Left ventricle myocardium inferior (tissue), 1 donor: ENCODE measurements at places on chromosomes 3 and 15. TPM values are rescaled to one million over a fixed set of nuclear protein-coding genes. Genes with fewer than 3 reads are reported as not detected.
A peak's percentile ranks its signal among the peaks of the same experiment; 100 is the strongest.

DNA sequence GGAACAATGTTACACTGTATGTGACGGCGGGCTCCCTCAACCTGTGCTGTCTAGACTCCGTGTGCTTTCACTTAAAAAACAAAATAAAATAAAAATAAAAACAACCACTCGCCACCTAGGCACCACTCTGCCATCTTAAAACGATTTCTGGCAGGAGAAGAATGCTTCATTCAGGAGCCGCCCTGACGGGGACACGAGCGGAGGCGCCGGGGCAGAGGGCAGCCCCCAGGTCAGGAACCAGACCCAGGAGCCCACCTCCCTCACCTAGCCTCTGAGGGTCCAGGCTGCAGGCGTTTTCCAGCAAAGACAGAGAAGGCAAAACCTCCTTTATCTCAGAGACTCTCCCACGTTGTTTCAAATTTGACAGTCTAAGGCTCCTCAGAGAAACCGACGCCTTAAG is 85.1 kb upstream of the SNRPA1 start:
- no peak for DNase-seq

- DNase-seq = no peak
These were observed 16.2 kb upstream of the RPL24 start for GRCh38 chr3:101702726-101703125.

DNA sequence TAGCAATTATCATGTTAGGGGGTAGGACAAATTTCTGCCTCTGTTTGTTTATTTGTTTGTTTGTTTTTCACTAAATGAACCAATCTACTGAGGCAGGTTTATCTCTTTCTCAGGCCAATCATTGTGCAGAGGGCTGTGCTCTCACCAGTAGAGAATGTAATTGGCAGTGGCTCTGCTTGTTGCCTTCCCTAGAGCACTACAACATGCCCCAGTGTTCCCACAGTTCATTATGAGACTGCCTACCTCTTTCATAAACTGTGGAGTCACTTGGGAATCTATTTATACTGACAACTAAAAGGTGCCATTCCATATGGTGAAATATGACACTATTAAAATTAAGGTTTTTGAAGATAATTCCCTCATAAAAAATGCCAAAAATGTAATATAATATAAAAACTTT is 196.3 kb upstream of the ALCAM start:
- DNase-seq = no peak

- DNase-seq = no peak
These were observed 71.0 kb downstream of the CCK start for GRCh38 chr3:42194943-42195510.

- no peak for DNase-seq
These were observed 19.6 kb downstream of the SLCO3A1 start for GRCh38 chr15:91873138-91873536.

GRCh38 chr15:99076555-99077308 is 28.1 kb upstream of the SYNM start:
- peak; percentile 25 for DNase-seq

- DNase-seq = no peak
These were observed 671.7 kb downstream of the MECOM start for GRCh38 chr3:168991803-168992202.

- no peak for DNase-seq
These were observed 735.1 kb upstream of the LMCD1 start for GRCh38 chr3:7766530-7766929.

GRCh38 chr3:114879059-114880031 is 267.7 kb downstream of the ZBTB20 start:
- no peak for DNase-seq

GRCh38 chr15:51390241-51390965 is 48.9 kb downstream of the GLDN start:
- DNase-seq = no peak

- DNase-seq = peak; percentile 28
These were observed 27.0 kb upstream of the TFG start for GRCh38 chr3:100682056-100682853.

DNA sequence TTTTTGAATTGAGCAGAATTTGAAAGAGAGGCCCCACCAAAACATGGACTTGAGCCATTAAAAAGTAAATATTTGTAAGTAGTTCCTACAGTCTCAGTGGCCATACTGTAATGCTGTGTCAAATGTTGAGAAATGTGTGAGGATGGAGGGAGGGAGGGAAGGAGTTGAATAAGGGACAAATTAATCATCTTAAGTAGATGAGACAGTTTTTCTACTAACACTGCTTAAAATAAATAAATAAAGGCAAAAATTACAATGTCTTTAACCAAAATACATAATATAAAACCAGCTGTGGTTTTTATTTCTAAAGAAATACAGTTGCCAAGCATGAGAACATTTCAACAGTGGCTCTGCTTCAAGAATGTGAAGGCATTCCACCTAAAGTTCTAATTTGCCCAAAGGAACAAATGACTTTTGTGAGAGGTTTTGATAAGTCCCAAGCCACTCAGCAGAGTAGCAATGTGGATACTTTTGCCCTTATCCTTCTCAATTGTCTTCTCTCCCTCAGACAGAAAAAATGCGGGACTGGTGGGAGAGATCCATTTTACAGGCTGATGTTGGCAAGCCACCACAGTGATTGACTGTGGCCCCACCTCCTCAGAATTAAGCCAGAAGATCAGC is 427.0 kb upstream of the RARB start:
- DNase-seq = no peak

GRCh38 chr3:26838026-26838425 is 215.5 kb downstream of the LRRC3B start:
- DNase-seq = no peak

DNA sequence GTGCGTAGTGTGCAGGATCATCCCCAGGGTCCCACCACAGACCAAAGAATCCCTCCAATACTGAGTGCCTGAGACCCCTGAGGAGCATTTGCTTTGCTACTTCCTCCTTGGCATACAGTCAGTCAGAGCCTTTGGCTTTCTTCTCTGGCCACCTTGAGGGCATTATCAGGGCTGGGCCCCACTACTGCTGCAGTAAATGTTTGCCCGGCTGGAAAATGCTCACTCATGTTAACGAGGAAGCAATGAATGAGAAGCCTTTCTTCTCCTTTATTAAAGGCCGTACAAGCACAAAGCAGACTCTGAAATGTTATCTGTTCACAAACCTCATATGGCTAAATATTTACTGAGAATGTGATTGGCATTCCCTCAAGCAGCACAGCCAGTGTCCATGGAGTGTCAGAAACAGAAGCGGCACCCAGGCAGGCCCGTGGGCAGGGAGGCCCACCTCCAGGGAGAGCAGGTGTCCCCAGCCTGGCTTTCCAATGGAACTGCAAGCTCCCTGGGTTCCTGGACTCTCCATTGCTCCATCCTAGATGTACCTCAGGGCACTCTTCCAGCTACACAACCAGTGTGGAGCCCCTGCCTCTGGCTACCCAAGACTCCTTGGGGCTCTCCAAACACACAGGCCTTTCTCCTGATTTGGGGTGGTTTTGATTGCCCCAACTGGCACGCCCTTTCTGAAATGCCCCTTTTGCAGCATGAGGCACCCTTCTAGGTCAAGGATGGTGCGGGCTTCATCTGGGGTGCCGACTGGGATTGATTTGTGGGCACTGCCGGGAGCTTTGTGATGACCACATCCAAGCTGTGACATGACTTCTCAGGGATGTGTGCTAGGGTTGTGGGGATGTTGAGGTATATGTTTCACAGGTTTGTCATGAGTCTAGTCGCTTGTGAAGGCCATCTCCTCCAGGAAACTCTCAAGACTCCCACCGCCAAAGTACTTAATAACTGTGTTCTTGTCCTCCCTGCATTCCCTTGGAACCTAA is 195.6 kb downstream of the FAM43A start:
- no peak for DNase-seq

GRCh38 chr3:54004335-54004734 is 112.7 kb upstream of the SELENOK start:
- no peak for DNase-seq

DNA sequence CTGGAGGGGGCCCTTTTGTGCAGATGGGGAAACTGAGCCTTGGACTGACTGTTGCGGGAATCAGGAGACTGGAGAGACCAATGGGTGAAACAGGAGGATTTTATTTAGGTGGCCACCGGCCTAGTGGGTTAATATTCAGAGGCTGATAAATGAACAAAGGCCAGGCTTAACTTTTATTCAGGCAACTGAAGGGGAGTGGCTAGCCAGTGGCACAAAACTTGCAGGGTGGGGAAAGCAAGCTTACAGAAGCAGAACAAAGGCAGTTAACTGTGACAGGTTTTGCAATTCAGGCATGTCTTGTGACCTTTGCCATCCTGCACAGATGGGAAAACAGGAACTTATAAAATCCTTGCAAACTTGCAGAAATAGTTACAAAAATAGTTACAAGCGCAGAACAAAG is 24.9 kb upstream of the ACAD9 start:
- DNase-seq = no peak

- peak; percentile 78 for DNase-seq
These were observed 4.5 kb upstream of the SEMA3B start for GRCh38 chr3:50264383-50264963.

- peak; percentile 15 for DNase-seq
These were observed 408.2 kb upstream of the THBS1 start for GRCh38 chr15:39172380-39173281.

GRCh38 chr3:157354722-157355121 is 81.9 kb upstream of the PTX3 start:
- DNase-seq = no peak

DNA sequence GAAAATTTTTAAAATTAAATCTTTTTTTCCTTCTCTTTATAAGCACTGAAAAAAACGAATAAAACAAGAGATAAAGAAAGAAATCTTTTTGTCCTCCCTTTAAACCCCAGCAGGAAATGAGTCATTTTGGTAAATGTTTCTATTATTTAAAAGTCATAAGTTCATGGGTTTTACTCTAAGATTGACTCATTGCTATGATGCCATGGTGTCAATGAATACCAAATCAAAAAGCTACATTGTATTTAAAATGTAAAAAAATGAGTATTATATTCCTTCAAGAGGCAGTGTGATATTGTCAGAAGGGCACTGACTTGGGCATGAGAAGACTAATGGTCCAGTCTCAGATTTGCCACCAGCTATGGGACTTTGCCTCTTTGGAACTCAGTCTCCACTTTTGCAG is 303.4 kb upstream of the DNAJC19 start:
- no peak for DNase-seq

DNA sequence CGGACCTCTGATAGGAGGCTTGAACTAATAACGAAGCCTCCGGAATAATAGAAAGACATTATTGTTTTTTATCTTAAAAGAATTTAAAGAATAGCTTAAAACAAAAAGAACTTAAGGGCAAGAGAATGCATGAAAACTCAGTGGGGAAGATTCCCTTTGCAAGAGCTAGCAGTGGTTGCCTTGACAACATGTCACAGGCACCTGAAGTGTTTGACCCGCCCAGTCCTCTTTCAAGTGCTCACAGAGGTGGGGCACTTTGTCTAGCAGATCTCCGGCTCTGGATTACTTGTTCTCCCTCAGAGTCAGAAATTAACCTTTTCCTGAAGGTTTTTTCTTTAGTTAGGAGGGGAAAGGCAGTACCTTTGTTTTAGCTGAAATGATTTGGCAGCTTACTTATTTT is 37.8 kb downstream of the LARS2 start:
- DNase-seq = no peak

DNA sequence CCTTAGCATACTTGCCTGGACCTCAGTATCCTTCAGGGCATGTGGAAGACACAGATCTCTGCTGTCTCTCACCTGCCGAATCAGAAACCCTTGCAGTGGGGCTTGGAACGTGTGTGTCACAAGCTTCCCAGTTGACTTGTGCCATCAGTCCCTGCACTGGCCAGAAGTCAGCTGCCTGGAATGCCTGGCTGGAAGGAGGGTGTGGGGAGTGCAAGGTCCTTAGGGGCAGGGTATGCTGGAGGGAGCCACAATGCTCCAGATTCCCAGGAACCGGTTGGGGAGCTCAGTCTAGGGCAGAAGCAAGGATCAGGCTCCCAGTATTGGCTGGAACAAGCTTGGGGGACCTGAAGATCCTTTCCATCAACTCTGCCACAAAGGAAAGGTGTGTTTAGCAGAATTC is 27.1 kb downstream of the SPSB4 start:
- DNase-seq = no peak

DNA sequence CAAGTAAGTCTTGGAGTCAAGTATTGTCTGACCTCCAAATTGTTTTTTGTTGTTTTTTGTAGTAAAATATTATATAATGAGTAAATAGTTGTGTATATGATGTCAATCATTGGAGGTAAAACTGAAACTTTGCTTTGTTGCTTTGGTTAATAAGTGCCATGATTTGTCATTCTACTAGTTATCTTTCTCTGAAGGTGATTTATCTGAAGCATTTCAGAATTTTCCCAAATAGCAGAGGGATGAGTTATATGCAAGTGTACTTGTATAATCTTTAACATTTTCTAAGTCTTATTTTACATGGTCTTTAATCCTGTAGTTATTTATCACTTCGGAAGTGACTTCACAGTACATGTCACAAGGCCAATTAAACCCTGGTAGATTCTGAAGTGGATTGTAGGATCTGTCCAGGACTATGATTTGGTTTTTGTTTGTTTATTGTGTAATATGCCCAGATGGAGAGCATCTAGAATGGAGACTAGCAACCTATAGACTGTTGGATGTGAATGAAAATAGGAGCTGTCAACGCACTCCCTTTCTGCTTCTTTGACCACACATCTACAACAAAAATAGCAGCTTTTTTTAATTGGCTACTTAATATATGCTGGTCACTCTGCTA is 93.1 kb upstream of the SAMMSON start:
- no peak for DNase-seq

Gene STRIT1
- 11.7 TPM for total RNA-seq

Gene SELENOT
- 70.3 TPM for total RNA-seq

Gene P2RY12
- total RNA-seq = 0.74 TPM

Gene FBXW12
- total RNA-seq = not detected

Gene CADM2
- total RNA-seq = 4.3 TPM

Gene SLC28A1
- total RNA-seq = 0.91 TPM

Gene SCAP
- 43.1 TPM for total RNA-seq

Gene FILIP1L
- 84.9 TPM for total RNA-seq

Gene DUOXA2
- not detected for total RNA-seq

Gene ACP3
- 1.3 TPM for total RNA-seq

Gene ST8SIA2
- total RNA-seq = 3.6 TPM

Gene TKT
- total RNA-seq = 32.1 TPM

Gene GJD2
- not detected for total RNA-seq

Gene FMN1
- 4.5 TPM for total RNA-seq

Gene A4GNT
- total RNA-seq = not detected

Gene DUOX1
- 0.80 TPM for total RNA-seq
